ENCODE measurements at places on chromosomes 7 and 10.
A peak's percentile ranks its signal among the peaks of the same experiment; 100 is the strongest.

- peak; percentile 70 for DNase-seq
Measured at GRCh38 chr7:151366880-151367222, 25.2 kb downstream of the NUB1 start.

DNA sequence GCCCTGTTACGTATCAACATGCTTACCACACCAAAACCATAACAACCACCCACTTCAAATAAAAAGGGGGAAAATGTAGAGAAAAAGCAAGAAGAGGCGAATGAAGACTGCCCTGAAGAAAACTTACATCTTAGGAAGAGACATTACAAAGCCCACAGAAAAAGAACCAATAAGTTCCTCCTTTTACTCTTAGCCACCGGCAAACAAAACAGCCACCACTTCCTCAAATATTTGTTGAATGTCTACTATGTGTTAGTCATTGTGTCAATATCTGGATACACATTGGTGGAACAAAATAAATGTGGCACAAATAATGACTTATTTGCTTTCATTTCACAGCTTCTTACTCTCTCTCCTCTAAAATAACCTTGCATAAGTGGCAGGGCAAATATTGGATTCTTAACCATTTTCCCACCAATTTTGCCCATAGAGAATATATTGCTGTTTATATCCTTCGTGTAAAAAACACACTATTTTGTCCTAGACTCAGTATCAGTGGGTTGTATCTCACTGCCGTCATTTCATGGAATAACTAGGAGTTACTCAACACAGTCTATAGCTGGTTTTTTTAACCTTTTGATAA, 106.8 kb downstream of the ANK3 start:
- DNase-seq = peak; percentile 50

- no peak for DNase-seq
Measured at GRCh38 chr10:62614389-62615157, 189.9 kb upstream of the ADO start.

DNA sequence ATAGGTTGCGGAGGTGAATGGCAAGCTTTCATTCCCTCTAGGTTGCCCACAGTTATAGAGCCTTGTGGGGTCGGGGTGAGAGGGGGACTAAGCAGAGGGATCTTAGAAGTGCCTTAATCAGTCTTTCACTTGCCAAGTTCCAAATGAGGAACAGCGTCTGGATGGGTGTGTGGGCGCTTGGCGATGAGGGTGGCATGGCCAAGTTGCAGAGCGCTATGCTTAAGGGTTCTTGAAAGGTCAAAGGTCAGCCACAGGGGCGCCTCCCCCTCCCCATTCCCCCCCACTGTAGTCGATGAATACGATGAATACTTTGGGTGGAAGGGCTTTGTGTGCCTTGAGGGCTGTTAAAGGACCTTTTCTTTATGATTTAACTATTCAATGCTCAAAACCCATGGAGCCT, 185.0 kb downstream of the TCF7L2 start:
- DNase-seq = no peak

- no peak for DNase-seq
Measured at GRCh38 chr10:60732198-60732806, 46.0 kb upstream of the CDK1 start.

GRCh38 chr7:132424821-132425724, 151.2 kb downstream of the PLXNA4 start:
- DNase-seq = no peak

DNA sequence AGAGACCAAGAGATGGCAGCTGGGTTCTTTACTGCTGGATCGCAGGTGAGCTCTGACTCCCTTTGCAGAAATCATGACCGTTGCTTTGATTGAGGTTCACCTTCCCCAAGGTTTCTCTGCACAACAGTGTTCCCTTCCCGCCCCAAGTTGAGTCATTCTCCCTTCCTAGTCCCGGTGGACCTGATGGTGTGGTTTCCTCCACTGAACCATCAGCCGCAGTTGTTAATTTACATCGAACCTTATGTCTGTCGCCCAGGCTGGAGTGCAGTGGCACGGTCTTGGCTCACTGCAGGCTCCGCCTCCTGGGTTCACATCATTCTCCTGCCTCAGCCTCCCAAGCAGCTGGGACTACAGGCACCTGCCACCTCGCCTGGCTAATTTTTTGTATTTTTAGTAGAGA, 5.8 kb downstream of the ZSCAN25 start:
- no peak for DNase-seq

GRCh38 chr7:115410434-115410820, 488.5 kb downstream of the MDFIC start:
- DNase-seq = no peak

DNA sequence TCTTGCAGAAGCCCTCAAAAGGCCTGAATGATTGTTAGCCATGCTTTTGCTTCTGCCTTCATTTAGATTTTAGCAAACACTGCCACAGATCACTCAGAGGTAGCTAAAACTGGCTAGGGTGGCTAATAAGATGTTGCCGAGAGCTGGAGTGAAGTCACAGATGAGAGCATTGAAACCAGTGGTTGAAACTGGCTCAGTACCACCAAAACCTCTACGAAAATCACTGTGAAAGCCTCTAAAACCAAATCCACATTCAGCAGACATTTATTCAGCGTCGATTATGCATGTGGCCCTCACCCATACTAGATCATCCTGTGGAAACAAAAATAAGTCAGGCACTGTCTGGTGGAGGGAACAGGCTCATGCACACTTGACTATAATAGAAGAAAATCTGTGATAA, 50.8 kb downstream of the PIK3CG start:
- DNase-seq = no peak

DNA sequence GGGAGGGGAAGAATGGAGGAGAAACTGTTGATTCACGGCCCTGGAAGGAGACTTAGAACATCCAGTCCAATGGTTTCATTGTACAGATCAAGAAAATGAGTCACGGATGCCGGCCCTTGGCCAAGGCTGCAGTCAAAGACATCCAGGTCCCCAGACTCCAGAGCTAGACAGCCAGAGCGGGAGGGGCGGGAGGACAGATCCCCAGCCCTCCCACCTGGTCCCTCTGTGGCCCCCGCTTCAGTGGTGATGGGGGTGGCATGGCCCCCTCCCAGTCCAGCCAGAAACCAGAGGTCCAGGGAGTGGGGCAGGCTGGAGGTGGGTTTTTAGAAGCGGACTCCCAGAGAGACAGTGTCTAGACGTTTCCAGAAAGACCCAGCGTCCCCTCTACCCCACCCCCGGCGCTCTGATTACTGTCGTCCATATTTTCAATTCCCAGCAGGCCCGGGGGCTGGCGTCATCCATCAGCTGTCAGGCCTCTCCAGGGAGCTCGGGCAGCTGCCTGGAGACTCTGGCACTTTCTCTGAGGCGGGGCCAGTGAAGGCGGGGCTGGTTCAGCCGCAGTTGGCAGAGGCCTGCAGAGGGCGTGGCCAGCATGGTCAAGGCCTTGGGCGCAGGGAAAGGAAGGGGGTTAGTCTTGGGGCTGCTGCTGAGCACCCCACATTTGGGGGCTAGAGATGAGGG, 8.0 kb upstream of the HSPB1 start:
- DNase-seq = peak; percentile 71

- DNase-seq = no peak
Measured at GRCh38 chr10:55466806-55467504, 665.9 kb upstream of the PCDH15 start.

DNA sequence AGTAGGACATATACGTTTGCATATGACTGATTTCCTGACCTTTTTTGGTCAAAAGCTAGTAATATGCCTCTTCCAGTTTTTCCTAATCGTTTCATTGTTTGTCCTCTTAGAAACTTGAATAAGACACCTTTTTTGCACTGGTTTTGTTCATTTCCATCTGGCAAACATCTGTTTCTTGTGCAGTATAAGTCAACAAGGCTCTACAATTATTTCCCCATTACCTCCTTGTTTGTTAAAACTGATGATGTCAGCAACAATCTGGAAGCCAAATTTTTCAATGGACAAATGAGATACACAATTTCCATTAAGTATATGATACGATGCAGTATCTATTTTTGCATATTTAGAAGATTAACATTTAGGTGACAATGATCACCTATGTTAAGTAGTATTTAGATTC, 148.8 kb downstream of the NRBF2 start:
- DNase-seq = peak; percentile 16

DNA sequence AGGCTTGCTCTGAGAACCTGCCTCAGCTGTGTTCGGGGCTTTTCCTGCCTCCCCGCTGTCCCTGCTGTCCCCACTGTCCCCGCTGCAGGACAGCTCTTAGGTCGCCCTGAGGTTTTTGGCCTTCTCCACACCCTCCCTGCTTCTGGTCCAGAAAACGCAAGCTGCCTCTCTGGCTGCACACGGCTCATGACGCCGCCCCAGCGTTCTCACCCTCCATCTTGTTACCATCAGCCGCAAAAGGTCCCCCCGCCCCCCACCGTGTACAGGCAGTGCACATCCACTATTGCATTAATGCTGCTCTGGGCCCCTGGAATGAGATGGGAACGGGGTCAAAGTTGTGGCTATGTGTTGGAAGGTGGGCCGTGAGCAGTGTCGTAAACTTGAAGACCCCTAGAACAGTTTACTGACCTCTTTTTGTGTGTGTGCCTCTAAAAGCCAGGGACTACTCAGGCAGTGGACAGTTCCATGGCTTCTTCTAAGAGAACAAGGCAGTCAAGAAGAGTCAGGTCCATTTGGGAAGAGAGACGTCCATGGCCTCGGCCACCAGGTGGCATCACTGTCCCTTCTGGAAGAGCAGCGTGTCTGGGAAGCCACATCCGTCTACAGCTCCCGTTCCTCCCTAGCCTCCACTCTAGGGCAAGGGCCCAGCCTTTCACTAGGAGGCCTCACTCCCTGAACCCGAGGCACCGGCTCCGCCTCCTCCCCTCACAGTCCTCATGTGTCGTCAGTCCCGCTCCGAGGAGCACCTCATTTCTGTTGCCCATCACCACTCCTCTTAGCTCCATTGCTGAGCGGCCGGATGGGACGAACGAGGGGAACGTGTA, 38.5 kb upstream of the MKRN1 start:
- DNase-seq = peak; percentile 49

DNA sequence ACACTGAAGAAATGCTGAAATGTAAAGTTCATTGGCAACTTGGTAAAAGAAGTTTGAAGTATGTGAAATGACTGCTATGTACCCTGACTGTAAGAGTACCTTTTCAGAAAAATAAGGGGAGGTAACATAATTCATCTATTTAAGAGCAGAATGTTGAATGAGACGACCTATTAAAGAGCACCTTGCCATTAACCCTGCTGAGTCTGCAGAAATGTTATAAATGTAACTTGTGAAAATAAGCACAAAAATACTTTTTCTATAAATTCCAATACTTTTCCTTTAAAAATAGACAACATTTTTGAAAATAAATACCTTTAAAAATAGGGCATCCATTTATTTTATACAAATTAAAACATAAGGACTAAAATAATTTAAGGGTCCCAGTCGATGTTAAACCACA, 7.7 kb downstream of the TM9SF3 start:
- DNase-seq = no peak

DNA sequence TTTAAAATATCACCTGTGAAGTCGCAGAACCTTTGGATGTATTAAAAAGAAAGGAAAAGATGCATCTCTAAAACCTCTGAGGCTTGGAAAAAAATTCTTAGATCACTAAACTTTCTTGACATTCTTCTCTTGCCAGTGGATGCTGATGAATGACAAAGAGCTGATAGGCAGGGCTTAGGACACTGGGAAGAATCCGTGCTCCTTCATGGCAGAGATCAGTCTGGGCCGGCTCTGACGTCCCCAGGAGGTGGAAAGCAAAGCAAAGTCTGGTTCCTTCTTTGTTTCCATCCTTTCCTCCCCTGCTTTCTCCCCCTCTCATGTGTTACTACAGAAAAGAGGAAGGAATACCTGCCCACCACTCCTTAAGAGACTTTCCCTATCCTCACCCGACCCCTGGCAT, 161.9 kb downstream of the PRKCQ start:
- DNase-seq = no peak

DNA sequence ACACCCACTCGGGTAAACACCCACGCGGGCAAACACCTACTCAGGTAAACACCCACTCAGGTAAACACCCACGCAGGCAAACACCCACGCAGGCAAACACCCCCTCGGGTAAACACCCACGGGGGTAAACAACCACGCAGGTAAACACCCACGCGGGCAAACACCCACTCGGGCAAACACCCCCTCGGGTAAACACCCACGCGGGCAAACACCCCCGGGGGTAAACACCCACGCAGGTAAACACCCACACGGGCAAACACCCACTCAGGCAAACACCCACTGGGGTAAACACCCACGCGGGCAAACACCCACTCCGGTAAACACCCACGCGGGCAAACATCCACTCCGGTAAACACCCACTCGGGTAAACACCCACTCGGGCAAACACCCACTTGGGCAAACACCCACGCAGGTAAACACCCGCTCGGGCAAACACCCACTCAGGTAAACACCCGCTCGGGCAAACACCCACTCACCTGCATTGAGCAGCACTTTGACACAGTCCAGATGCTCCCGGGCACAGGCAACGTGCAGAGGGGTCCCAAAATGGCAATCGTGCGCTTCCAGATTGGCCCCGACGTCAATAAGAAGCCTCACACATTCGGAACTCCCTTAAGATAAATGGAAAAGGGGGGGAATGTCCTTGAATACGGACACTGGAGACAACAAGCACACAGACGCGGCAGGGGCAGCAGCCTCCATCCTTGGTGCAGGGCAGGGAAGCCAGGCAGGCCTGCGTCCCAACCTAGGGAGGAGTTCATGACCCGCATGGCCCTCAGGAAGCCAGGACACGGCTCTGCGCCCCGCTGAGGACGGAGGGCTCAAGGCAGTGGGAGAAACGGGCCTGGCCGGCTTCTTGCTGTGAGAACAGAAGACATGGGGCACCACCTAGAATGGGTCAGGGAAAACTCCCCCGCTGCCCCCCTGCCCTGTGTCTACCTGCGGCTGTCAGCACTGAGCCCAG, 17.6 kb downstream of the ASB13 start:
- no peak for DNase-seq

DNA sequence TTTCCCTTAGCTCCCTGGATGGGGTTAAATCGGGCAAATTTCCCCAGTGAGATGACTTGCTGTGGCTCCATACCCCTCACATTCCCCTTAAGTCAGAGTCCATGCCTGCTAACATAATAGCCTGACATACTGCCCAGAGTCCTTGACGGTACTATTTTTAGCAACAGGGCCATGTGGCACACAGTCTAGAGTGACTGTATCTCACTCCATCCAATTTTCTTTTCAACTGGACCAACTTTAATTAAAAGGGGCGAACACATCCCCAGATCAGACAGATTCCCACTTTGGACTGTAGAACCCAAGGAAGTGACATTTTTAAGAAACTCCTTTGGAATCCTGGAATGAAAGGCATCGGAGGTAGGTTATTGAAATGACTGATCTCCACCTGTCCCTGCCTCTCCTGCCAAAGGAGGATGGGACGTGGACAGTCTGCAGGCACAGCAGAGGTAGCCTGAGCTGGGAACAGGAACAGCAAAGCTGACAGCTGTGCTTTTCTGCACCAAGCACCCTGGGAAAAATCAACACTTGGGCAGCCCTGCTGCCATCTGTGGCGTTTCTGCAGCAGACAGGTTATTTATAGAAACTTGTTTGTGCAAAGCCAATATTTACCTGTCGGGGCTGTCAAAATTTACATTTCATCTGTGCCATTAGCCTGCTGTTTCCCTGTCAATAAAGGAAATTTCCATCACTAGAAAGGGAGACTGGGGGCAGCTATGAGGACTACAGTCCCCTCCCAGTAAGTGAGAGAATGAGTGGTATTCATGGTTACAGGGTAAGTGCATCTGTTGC, 221.5 kb upstream of the AOAH start:
- DNase-seq = no peak

Measured in BJ (cell line).